ENCODE measurements at places on chromosomes 5 and 9.

DNA sequence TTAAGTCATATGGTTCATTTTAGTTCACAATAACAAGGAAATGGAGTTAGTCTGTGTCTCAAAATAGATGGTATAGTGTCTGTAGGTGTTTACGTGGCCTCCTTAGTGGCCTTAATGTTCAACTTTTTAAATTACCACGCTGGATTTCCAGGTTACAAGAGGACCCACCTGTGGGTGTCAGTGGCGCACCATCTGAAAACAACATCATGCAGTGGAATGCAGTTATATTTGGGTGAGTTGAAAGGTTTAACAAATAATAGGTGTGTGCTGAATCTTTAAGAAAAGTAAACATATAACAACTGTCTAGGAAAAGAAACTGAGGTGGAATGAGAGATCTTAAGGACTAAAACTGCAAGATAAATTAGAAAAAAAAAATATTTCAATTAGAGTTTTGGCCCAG is 2.9 kb downstream of the UBE2B start:
- DNase-seq, result no peak

GRCh38 chr5:1792842-1793266 is 6.8 kb downstream of the MRPL36 start:
- no peak for DNase-seq

- no peak for DNase-seq
Observed at GRCh38 chr5:167361795-167362194, 929.6 kb upstream of the WWC1 start.

GRCh38 chr5:33806738-33807442 is 84.9 kb downstream of the ADAMTS12 start:
- DNase-seq, result peak; percentile 69

DNA sequence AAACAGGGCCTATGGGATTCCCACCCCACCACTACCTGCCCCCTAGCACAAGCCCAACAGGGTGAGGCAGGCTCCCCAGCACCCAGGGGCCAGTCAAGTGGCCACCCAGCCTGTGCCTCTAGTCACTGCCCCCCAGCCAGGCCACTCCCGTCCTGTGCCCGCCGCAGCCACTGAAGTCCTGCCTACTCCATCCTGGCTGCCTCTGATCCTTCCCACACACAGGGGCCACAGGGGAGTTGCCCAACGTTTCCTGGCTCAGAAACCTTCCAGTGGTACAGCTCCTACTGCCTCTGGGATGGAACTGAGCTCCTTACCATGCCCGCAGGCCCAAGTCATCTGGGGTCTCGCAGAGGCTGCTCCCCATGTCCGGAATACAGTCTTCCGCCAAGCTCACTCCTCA is 70.2 kb upstream of the STXBP1 start:
- DNase-seq, result no peak

- no peak for DNase-seq
Observed at GRCh38 chr9:121567500-121568342, 68.1 kb upstream of the GGTA1 start.

DNA sequence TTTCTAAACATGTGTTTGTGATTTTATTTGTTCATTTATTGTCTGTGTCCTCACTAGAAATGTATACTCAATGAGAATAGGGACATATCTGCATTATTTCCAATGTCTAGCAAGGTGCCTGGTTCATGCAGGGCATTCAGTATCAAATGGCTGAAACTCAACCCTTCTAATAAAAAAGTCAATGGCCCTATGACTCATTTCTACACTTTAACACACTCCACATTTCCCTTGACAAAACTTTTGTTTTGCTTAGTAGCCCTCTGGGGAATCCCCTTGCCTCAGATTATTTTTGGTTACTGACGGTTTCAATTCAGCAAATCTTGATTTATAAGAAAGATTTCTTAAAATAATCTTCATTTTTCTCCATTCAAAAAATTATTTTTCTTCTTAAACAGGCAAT is 206.0 kb upstream of the DMRTA1 start:
- no peak for DNase-seq

DNA sequence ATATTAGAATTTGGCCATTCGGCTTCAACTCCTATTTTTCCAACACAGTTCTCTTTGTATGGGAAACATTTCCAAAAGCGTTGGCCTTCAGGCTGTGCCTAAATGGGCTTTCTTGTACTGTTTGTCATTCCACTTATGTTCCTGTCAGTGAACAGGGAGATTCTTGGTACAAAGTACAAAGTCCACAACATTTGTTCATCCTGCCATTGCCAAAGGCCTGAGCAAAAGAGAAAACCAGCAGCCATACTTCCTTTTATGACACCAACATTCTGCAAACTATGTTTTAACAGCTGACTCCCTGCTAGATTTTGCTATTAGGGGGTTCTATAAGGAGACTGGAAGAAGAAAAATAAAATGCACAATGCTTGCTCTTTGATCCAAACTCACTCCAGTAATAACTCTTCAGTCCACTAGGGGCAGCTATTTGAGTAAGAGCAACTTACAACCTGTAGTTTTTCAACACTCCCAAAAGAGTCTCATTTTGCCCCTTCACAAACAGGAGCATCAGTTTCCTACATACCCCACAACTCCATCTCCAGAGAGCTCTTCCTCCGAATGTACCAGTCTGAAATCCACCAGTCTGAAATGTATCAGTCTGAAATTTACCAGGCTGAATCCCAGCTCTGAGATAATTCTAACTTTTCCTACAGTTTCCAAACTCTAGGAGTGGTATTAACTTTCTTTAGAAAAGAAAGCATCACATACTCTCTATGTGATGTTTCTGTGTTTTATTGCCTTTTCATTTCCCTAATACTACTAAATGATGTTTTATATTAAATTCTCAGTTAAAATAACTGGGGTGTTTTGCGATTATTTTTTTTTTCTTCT is 693.8 kb downstream of the DNAH5 start:
- DNase-seq, result peak; percentile 31

- DNase-seq, result no peak
Observed at GRCh38 chr5:124572971-124573370, 173.5 kb downstream of the ZNF608 start.

- no peak for DNase-seq
Observed at GRCh38 chr5:131545845-131546244, 89.2 kb downstream of the RAPGEF6 start.

DNA sequence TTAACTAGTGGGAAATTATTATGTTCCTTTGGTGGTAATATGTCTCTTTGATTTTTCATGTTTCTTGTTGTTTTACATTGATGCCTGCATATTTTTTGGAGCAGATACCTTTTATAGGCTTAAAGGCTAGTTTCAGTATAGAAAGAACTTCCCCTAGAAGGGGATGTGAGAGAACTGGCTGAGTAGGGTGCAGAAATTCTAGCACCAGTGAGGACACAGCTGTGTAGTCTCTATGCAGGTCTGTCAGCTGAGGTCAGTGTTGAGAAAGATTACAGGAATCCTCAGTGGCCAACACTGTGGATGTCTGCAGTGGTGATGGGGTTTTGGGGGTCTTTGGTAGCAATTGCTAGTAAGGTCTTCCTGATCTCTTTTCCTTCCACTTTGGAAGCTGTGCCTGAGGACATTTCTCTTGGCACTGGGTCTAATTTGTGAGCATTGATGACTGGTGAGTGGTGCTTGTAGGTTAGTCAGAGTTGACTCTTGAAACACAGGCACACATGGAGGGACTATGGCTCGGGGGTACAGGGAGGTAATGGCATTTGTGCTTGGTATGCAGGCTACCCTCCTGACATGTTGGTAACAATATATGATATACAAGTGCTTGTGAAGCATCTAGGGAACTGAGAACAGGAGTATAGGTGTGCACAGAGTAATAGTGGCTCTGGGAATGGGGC is 221.4 kb downstream of the SPATA31D1 start:
- no peak for DNase-seq
